Activated CD4-positive, alpha-beta T cell treated with anti-CD3 and anti-CD28 coated beads, Interleukin-2, amount 50 U/mL, for 4 hours (primary cell): ENCODE measurements at places on chromosomes 11 and 22.

GRCh38 chr11:21514316-21514715 is 678.6 kb upstream of the ANO5 start:
- no peak for DNase-seq

DNA sequence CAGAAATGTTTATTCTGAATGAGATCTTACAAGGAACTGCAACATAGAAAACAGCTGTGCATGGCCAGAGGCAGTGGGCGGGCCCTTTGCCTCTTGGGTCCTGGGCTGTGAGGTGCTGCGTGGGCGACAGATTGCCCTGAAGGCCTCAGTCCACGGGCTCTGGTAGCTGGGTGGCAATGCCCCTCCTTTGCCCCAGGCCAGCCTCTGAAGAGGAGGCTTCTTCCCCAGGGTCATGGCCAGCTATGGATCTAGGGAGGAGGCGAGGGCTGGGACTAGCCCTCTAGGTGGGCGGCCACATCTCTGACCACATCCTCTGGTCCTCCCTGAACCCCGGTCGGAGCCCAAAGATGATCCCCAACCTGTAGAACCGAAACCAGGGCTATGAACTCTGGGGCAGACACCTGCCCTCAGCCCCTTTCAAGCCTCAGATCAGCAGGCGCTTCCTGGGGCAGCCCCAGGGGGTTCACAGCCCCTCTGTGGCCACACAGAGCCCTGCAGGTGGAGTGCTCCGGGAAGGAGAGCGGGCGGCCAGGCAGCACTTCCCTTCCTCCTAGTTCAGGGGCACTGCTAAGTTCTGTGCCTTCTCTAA is 6.6 kb upstream of the CDC42BPG start:
- DNase-seq, result no peak

GRCh38 chr11:71334191-71334590 is 81.8 kb upstream of the SHANK2 start:
- DNase-seq, result no peak

DNA sequence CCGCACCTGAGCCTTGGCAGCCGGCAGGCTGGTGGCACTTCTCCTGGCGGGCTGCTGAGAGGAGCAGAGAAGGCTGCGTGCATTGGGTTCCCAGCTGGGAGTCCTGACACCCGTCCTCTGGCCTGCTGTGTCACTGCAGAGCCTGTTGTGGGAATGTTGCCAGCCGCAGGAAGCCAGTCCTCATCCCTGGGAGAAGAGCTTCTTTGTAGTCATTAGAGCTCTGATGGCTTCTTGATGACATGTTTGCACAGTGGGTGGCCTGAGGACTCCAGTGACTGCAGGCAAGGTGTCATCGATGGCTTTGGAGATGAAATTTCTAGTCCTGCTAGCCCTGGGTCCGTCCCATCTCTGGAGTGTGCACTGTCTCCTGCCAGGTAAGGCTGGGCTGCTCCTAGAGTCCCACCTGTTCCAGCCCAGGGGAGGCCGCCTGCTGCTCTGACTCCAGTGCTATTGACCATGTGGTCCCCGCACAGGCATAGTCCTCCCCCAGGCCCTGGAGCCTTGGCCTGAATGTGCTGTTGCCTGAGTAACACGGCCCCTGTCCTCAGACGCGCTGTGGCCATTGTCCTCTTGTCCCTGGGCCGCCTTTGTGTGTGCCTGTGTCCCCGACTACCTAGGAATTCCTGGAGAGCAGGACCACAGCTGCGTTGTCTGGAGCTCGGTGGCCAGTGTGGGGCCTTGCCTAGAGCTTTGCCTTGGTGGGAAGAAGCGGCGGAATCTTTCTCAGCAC is 129.2 kb downstream of the CACNA1I start:
- DNase-seq, result no peak

DNA sequence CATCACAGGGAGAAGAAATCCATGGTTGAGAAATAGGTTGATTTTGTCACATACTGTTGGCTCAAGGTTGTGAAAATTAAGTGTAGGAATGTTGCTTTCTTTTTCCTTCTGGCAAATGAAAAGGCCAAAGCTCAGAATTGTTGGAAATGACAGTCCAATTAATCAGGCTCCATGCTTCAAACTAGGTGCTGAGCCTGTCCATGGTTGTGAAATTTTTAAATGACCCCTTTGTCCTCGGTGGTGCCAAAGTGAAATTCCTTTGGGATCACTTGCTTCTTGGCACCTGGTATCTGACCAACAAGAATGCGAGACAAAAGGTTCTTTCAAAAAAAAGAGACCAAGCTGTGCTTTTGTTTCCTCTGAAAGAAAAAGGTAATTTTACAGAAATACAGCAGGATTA is 451.9 kb downstream of the ETS1 start:
- DNase-seq, result no peak

- no peak for DNase-seq
These were observed 368.6 kb downstream of the OPCML start for GRCh38 chr11:133163463-133164419.

DNA sequence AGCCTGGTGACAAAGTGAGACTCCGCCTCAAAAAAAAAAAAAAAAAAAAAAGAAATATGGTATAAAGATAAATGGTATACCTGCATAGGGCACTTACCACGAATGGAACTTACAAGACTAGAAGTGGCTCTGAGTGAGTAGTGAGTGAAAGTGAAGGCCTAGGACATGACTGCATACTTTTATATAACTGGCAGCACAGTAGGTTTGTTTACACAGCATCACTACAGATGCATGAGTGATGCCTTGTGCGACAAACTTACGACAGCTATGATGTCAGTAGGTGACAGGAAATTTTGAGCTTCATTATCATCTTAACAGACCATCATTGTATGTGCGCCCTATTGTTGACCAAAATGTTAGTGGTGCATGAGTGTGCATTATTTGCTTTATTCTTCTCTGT is 17.7 kb downstream of the XRCC6 start:
- no peak for DNase-seq

- DNase-seq, result peak; percentile 69
These were observed 539 bp downstream of the SIRT3 start for GRCh38 chr11:235609-235996.

DNA sequence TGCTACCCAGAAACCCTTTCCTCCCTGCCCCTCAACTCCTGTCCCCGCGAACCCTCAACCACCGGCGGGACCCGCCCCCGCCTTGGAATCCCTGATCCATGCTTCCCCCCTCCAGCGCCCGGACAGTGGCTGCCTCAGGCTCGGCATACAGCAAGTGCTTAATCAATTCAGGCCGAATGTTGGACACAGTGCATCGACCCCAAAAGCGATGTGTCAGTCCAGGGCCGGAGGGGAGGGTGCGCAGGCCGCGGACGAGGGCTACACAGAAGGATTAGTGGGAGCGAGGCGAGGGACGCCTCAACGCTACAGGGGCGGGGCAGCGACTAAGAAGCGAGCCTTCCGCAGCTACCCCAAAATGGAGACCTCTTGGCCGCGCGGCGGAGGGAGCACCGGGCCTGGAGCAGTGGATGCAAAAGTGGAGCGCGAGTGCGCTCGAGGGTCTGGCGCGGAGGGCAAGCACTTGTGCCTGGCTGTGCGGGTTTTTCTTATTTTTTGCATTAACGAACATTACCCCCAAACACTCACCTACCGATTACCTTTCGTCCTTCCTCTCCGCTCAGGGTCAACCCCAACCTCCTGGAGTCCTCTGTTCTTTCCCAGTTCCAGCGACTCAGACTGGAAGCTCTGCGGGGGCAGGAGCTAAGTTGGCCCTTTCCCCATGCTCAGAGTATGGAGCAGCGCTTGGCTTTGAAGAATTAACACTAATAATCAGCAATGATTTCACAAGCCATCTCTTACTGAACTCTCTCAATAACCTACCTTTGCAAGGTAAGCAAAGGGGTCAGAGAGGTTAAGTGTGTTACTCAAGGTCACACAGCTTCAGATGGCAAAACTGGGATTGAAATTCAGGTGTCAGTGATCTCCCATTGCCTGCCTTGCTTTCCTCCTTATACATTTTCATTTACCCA is 30.0 kb upstream of the WNT11 start:
- DNase-seq, result peak; percentile 9

GRCh38 chr11:15471895-15472799 is 357.4 kb downstream of the INSC start:
- no peak for DNase-seq

DNA sequence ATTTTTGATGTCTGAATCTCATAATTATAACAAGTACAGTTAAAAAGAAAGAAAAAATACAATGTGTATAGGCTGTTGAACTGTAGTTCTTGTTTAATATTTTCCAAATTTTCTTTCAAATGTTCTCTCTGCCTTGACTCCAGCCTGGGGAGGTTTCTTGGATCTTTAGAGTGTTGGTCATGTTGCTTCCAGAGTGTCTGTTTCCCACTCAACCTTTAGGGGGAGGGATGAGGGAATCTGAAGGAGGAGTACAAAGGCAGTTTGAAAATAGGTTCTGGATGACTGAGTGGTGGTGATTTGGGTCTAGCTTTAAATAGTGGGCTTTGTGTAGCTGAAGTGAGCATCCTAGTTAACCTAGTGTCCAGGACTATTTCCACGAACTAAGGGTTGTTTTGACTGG is 2.0 kb downstream of the CTNND1 start:
- no peak for DNase-seq

GRCh38 chr11:44926036-44926435 is 24.6 kb downstream of the TP53I11 start:
- no peak for DNase-seq

DNA sequence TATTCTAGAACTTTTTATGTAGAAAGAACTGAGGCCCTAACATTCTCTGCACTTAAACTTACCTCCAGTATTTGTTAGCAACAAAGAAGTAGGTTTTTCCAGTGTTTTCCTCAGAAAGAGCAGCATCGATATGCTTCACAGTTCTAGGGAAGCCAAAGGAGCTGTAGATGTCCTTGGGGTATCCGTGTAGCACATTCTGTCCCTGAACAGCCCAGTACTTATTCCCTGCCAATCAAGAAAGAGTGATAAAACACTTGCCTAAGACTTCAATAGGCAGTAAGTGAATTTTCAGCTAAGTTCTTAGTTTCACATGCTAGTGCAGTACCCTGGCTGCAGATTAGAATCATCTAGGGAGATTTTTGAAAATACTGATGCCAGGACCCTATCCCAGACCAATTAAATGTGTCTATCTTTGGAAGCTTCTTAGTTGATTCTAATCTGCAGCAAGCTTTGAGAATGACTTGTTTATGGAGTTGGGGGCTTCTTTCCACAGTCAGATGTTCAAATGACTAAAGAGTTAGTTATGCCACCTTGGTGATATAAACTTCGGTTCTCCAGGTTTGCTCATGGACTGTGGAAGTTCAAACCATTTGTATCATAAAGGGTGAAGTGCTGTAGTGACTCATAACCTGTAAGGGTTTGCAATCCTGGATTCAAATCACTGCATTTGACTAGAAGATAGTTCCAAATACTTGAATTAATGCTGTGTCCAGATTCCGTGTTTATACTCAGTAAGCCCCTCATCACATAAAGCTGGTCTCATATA is 6.5 kb downstream of the MMP1 start:
- DNase-seq, result no peak

DNA sequence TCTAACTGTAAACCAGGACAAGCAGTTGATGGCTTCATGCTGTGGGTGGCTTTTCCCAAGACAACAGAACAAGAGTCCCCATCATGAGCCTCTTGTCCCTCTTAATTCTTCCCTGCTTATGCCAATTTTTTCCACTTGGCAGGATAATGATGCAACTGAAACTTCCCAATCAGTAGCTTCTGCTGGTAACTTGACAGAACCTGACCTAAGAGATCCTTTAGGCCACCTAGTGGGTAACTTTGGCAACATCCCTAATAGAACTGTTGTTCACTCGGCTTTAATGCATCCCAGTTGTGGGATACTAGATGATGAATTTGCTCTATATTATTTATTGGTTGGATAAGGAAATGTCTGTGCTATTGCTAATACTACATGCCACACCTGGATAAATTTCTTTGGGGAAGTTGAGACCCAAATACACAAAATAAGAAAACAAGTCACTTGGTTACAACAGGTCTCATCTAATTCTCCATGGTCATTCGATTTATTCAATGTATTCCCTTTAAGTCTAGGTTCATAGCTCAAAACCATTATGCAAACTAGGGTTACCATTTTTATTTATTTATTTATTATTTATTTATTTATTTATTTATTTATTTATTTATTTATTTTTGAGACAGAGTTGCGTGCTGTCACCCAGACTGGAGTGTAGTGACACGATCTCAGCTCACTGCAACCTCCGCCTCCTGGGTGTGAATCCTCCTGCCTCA is 41.4 kb upstream of the NFAM1 start:
- no peak for DNase-seq

- DNase-seq, result no peak
These were observed 36.9 kb downstream of the DGCR2 start for GRCh38 chr22:19085233-19085718.
